ENCODE measurements at places on chromosomes 16 and 17.

GRCh38 chr16:28975158-28975599 is 601 bp downstream of the SPNS1 start:
- no peak for DNase-seq

- DNase-seq: no peak
Observed at GRCh38 chr16:8005096-8005860, 585.0 kb downstream of the TMEM114 start.

- no peak for DNase-seq
Observed at GRCh38 chr17:28293994-28294393, 25.0 kb upstream of the TMEM97 start.

DNA sequence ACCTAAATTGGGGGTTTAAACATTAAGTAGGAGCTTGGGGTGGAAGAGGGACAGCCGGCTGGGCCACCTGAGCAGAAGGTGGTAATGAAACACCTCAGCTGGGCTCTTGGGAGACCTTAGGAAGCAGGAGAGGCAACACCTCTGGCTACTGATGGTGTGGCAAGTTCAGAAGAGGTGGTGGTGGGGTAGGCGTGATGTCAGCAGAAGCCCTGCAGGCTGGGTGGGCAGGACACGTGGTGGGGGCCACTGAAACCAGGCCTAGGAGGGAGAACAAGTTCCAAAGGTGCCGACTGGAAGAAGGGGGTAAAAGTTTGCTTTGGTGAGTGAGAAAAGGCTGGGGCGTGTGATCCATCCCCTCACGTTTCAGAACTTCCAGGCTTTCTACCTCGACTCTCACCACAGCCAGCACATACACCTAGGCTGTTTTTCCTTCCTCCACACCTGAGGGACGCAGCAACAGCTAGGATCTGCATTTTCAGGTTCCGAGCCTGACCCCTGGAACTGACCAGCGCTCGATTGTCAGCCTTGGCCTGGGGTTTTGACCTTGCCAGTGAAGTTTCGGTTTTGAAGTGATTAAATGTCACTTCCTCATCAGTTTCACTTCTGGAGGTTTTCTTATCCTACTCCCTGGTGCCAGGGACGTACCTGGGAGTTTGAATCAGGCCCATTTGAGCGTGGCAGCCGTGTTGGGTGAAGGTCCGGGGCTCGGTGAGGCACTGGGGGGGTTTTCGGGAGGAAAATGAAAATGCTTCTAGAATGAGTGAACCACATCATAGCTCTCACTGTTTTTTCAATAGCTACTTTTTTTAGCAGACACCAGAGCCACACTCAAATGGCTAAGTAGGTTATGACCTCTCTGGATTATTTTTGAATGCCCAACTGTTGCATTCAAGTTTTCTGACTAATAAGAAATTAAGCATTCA is 10.0 kb downstream of the SNN start:
- DNase-seq: no peak

- DNase-seq: no peak
Observed at GRCh38 chr17:27605409-27605808, 25.6 kb upstream of the LGALS9 start.

DNA sequence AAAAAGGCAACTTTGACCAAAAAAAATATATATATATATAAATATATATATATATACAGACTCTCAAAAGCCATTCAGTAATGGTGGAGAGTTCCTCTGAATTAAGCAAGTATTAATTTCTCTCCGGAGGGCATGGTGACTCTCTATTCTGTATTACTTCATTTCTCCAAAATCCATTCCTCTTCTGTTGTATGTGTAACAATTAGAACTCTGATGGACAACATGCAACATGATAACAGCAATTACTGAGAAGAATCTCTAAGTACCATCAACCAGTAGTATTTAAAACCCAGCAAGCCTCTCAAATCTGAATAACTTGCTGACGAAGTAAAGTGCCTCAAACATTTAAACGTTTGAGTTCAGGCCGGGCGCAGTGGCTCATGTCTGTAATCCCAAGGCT is 2.3 kb downstream of the GRB2 start:
- DNase-seq: no peak

- DNase-seq: no peak
Observed at GRCh38 chr17:75688209-75688825, 21.2 kb downstream of the SAP30BP start.

- DNase-seq: no peak
Observed at GRCh38 chr17:1762901-1763898, 1.3 kb downstream of the SERPINF1 start.

DNA sequence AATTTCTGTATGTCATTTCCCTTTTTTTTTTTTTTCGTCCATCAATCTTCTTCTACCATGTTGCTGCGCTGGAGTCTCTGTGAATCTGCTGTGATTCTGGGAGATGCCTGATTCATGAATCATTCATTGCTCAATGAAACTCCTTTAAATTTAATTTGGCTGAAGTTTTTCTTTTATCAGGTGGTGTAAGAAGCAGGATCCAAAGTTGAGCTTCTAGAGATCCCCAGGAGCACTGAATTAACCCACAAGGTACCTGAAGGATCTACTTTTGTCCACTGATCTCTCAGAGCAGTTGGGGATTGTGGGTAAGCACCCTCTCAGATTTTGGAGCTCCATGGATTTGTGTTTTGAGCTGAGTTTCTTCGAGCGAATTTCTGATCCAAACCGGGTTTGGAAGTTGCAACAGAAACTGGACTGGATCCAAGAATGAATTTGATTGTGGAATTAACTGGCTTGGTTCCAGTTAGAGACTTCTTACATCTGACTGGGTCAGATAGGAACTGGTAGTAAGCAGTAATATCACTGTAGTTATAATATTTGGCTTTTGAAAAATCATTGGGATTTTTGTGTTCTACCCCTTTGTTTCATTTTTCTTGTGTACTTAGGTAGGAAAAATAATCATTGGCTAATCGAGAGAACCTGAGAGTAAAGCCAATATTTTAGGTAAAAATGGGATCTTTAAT is 447.8 kb upstream of the TOM1L1 start:
- no peak for DNase-seq

GRCh38 chr16:3986235-3986544 is 105.7 kb upstream of the CREBBP start:
- no peak for DNase-seq

GRCh38 chr17:29063992-29064391 is 21.1 kb downstream of the PIPOX start:
- DNase-seq: no peak

GRCh38 chr17:7479213-7480088 is at the start of gene ZBTB4:
TSS of gene ZBTB4 (minus strand) at chr17:7479631. CDS start at chr17:7466801, 12,830 bp downstream.
- peak; percentile 65 for DNase-seq

DNA sequence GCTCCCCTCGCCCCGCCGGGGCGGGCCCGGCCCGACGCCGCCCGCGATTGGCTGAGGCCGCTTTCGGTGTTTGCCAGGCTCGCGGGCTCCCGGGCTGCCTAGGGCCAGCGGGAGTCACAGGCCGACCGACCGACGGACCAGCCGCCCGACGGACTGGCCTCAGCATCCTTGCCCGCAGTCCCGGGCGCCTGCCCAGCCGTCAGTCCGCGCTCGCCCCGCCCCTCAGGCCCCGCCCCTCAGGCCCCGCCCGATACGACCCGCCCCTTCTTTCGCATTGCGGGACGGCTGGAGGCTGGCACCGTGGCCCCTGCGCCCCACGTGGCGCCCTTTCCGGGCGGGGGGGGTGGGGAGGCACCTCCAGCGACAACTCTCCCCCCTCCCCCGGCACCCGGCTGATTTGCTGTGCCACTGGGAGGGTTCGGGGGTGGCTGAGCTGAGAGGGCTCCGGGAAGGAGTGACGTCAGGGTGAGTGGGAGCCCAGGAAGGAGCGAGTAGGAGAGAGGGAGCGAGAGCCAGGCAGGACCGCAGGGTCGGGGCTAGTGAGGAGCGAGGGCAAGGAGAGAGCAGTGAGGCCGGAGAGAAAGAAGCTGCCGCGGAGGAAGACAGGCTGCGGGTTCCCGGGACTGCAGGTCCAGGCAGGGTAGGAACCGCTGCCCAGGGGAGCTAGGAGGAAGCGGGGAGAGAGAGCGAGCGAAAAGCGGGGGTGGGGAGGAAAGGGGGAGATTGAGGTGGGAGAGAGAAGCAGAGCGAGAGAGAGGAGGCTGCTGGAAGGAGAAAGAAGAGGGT is at the start of gene ASPHD1:
TSS of gene ASPHD1 (plus strand) at position 387 of the 786 bp plus-strand sequence. CDS start 484 bp downstream, outside the sequence.
- DNase-seq: peak; percentile 92

DNA sequence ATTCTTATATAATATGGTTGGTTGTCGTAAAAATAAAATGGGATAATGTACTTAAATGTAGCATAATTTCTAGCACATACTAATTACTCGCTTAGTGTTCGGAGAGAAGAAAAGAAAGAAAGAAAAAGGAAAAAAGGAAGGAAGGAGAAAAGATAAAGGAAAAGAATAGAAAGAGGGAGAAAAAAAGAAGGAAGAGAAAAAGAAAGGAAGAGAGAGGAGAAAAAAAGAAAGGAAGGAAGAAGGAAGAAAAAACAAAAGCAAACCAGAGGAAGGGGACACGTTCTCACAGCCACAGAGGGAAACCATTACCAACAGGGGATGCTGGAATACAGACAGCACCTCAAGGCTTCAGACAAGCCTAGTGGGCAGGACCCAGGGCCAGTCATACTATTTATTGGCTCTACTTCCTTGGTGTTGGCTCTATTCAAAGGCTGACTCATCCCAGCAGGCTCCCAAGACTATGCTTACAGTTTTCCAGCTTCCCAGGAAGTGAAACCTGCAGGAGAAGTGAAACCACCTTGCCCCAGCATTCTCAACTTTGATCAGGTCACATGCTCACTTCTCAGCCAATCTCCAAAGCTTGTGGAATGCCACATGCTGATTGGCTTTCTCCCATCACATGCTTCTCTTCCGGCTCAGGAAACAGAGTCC is 273.5 kb upstream of the IRX5 start:
- no peak for DNase-seq

GRCh38 chr17:45171338-45172231 is 9.9 kb downstream of the HEXIM2 start:
- no peak for DNase-seq

GRCh38 chr16:47470810-47471209 is 9.7 kb downstream of the PHKB start:
- no peak for DNase-seq

- DNase-seq: no peak
Observed at GRCh38 chr17:81456091-81456490, 56.5 kb downstream of the ACTG1 start.

DNA sequence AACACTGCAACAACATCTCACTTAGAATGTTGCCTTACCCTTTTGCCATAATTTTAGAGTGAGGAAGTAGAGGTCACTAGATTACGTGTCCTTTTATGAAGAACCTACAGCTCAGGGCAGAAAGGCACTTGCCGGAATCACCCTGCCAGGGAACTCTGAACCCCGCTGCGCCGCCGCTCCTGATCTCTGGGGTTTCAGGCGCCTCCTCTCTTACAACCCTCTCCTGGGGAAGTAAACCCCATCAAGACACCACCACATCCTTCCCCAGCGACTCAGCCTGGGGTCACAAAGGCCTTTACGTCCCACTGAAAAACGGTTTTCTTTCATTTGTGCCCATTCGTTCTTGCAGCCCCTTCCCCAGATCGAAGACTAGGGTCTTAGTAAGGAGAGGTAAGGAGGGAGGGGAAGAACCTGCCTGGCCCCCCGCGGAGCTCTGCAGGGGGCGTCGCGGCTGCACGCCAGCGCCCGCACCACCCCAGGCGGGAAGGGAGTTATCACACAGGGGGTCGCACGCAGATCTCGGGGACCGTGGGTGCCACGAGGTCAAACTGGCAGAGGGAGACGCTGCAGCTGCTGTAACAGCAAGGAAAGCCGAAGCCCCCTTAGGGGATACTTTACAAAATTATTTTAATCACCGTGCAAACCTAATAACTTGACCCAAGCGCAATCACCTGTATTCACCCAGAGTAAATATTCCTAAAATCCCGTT is 1.0 kb upstream of the HLF start:
- DNase-seq: no peak

DNA sequence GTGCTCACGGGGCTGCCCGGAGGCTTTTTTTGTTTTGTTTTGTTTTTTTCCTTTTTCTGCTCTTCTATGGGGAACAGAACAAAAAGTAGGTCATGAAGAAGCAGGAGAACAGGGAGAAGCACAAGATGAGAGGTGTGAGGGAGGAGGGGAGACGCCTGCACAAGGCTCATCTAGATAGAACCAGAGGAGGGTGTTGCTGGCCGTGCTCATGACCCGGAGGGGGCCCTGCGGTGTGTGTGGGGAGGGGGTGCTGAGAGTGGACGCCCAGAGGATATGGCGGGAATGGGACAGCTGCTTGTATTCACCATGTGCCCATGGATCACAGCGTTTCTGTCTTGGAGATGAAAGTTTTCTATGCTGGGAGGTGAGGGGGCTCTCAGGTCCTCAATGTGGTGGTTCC is 183.7 kb downstream of the FOXL1 start:
- no peak for DNase-seq

DNA sequence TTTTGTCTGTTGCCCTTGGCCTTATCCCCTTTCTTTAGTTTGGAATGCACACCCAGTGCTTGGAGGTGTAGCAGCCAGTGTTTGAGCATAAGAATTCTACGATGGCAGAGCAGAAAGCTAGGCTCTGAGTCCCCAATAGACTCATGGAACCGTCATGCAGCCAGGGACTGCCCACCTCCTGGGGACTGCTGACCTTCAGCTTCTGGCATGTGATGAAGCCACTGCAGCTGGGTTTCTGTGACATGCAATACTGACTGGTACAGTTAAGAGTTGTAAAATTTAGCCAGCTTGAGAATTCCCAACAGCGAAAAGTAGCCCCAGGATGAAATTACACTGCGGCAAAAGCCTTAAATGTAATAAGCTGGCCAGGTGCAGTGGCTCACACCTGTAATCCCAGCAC is 9.0 kb upstream of the MAP3K14 start:
- DNase-seq: no peak

- no peak for DNase-seq
Observed at GRCh38 chr17:40617678-40618240, 29.9 kb downstream of the SMARCE1 start.

- DNase-seq: no peak
Observed at GRCh38 chr16:75614066-75614897, 8.8 kb downstream of the ADAT1 start.

DNA sequence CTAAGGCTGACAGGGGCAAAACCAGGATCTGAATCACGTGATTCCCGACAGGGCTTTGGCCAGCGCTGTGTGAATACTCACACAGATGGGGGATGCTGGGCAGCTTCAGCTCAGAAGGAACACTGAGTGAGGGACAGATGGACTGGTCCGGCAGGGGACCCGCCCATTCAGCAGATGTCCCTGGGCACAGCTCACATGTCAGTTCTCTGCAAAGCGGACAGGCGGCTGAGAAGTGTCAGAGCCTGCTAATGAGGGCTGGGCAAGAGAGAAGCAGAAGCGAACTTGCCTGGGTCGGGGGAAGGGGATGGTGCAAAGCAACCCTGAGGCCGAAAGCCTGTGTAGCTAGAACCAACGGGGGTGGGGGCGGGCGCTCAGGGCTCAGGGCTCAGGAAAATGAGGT is 11.9 kb upstream of the GLIS2 start:
- no peak for DNase-seq

- DNase-seq: no peak
Observed at GRCh38 chr17:48961516-48962233, 6.7 kb downstream of the GIP start.
